Bronchial epithelial cell (primary cell): ENCODE measurements at places on chromosomes 12 and 14. TPM values are rescaled to one million over a fixed set of nuclear protein-coding genes. Genes with fewer than 3 reads are reported as not detected.

Gene OR6C2
- not detected in 2 replicates for total RNA-seq

Gene FGF6
- total RNA-seq, result not detected in 2 replicates

Gene PTPRR
- total RNA-seq, result under 0.01 and 0.26 TPM in 2 replicates

DNA sequence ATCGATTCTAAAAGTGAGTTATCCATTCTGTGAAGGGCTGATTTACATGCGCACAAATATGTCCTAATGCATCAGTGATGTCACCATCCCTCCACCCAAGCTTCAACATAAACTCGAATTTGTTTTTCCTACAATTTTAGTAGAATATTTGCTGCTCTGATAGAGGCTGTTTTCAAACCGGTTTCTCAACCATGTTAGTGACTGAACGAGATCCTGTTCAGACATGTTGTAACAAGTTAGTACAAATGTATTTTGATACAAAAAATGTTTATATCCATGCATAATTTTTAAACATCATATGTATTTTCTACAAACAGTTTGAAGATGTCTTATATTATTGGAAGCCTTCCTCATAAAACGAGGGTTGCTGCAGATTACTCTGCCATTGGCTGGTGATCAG, 12.7 kb upstream of the PRB2 start:
- DNase-seq, result peak; percentile 71

DNA sequence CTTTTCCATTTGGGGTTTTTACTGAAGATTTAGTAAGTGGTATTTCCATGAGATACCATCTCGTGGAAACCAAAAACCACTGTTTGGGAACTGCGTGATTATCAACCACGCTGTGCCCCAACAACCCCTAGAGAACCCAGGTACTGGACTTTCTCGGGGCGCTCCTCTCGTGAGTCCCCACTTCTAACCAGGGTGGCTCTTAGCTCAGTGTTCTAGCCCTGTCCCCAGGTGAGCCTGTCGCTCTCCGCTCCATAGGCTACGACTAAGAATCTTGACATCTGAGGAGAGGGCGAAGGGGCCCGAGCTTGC, 686 bp downstream of the MCRS1 start:
- no peak for DNase-seq

DNA sequence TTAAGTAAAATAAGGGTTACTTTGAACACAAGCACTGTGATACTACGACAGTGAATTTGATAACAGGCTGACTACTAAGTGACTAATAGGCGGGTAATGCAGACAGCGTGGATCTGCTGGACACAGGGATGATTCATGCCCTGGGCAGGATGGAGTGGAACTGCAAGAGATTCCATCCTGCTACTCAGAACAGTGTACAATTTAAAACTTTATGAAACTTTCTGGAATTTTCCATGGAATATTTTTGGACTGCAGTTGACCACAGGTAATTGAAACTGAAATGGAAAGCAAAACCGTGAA, 46.0 kb downstream of the YEATS4 start:
- peak; percentile 98 for DNase-seq

DNA sequence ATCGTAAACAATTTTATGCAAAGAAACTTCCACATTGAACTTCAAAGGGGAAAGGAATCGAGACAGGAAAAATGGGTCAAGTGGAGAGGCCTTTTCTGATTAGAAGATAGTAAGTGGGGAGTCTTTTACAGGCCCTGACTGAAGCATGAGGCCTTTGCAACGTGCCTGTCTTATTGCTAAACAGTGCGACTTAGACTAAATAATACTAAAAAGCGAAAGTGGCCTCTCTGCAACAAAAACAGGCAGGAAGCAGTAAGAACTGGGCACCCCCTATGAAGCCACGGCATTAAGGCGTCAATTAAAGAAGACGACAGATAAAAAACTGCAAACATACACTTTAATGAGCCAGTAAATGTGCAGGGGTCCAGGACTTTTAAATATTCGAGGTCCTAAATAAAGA, 283.4 kb upstream of the GRIP1 start:
- no peak for DNase-seq

GRCh38 chr12:132218527-132218875, 74.2 kb downstream of the NOC4L start:
- no peak for DNase-seq

DNA sequence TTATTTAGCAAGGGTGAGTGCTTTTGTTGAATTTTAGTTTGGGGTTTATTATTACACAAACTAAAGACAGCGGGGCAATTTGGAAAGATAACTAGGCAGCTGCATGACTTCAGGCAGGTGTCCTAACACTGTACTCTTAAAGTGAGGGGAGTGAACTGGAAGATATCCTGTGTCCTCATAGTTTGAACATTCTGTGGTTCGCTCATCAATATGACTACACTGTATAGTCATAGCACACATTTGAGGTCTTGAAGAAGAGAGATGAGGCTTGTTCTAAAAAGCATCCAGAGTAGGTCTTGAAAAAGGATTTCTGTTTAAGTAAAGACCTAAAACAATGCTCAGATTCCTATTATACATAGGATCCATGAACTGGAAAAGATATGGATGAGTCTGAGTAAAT, 1.7 kb upstream of the MAP3K9 start:
- peak; percentile 77 for DNase-seq
